ENCODE measurements at places on chromosomes 6 and 20.

GRCh38 chr20:51541189-51542032 lies 1.1 kb downstream of the NFATC2 start:
- peak; percentile 80 for DNase-seq

DNA sequence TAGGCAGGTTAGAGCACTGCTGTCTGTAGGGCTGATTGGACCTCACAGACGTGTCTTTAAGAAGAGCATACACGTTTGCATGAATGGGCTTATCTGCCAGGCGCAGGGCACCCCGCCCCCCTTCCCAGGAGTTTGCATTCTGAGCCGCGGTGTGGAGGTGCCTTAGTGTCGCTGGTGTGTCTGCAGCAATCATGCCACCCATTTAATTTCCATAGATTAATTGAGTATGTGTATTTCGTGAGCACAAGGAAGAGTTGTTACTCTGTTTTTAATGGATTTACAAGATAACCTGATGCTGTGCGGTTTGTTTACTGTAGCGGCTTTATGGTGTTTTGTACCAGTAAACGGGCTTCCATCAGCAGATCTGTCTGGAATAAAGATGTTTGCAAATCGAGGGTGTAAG lies 107.7 kb downstream of the ZDHHC14 start:
- no peak for DNase-seq

DNA sequence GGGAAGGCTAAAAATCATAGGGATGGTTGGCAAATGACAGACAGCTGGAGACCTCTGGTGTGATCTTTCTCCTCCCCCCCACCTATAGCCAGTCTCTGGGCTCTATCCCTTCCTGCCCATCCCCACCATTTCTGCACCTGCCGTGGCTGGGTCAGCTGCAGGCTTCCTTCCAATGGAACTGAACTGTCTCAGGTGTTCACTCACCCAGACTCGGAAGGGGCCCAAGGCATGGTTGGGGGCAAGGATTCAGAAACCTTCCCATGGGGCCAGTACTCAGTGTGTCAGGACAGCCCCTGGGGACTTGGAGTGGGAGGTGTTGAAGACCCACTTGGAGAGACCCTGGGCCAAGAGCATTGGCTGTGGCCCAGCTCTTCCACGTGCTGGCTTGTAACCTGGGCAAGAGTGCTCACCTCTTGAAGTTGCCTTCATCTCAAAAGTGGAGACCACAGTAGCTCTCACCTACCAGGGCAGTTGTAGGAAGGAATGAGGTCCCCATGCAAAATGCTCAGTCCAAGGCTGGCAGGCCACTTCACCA lies 1.7 kb upstream of the PHACTR3 start:
- no peak for DNase-seq

DNA sequence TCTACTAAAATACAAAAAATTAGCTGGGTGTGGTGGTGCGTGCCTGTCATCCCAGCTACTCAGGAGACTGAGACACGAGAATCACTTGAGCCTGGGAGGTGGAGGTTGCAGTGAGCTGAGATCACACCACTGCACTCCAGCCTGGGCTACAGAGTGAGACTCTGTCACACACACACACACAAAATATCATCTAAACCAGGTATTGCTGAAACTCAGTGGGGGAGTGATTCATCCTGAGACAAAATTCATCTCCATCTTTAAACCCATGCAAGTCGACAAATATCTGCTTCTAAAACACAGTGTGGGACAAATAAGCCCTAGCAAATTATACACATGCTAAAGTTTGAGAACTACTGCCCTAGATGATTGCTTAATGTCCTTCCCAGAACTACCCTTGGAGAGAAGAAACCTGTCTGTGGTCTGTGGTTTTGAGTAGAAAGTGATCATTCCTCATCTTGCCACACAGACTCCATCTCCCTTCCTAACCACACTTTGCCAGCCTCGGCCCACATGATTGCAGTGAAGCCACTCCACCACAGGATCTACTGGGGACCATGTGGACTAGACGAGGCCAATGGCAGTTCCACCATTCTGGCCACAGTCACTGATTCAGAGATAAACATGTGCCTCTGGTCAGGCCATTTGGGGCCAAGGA lies 130.3 kb downstream of the OPRM1 start:
- no peak for DNase-seq

- no peak for DNase-seq
Observed at GRCh38 chr20:58072695-58073671, 155.5 kb downstream of the ANKRD60 start.

GRCh38 chr6:80182308-80182707 lies 75.8 kb downstream of the BCKDHB start:
- DNase-seq, result peak; percentile 85

- DNase-seq, result peak; percentile 64
Observed at GRCh38 chr20:2822073-2822472, 5.9 kb downstream of the TMEM239 start.

GRCh38 chr20:10040070-10040975 lies 5.5 kb downstream of the ANKEF1 start:
- DNase-seq, result peak; percentile 85

DNA sequence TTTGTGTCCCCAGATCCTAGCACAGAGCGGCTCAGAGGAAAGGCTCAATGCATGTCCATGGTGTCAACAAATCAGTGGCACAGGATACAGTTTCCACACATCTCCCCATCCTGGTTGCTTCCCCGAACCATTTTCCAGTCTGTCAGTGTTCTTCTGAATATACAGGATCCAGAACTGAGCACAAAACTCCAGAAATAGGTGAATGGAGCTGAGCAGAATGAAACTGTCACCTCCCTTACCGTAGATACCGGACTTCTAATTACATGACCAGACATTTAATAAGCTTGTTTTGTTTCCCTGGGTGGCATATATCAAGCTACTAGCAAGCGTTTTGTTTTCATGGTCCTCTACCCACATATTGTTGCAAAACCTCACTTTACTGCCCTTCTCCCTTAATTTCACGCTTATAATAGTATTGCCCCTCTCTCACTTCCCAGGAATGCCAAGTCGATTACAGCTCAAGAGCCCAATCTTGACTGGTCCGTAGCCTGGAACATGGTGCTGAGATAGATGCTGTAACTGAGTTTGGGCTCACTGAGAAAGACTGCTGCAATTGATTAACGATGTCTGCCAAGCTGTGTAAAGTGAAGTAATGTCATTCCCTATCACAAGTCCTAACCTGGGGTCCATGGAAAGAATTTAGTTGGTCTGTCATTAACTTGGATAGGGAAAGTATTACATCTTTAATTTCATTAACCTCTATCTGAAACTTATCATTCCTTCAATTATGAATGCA lies 12.0 kb upstream of the SCRT2 start:
- no peak for DNase-seq

DNA sequence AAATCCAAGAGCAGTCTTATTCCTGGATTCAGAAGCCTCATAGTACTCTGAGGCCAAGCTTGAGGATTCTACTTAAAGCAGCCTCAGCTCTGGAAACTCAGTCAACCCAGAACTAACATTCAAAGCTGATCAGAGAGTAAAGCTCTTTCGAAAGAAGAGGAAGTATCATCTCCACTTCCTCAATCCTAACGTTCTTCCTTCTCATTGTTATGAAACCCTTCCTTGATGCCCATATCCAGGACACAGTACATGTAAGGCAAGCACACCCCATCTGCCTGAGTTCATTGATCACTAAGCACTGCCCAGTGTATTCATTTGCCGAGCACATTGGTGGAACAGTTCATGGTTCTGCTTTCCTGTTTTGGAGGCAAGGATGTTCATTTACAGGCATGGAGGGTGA lies at the start of gene IPCEF1:
Gene IPCEF1, minus strand, starts transcription at position 114 of the 400 bp plus-strand sequence. CDS start 90,856 bp downstream, outside the sequence.
- no peak for DNase-seq

GRCh38 chr6:7911345-7911725 lies 747 bp upstream of the TXNDC5 start:
- DNase-seq, result no peak

- DNase-seq, result no peak
Observed at GRCh38 chr6:17237246-17237645, 43.9 kb upstream of the RBM24 start.

DNA sequence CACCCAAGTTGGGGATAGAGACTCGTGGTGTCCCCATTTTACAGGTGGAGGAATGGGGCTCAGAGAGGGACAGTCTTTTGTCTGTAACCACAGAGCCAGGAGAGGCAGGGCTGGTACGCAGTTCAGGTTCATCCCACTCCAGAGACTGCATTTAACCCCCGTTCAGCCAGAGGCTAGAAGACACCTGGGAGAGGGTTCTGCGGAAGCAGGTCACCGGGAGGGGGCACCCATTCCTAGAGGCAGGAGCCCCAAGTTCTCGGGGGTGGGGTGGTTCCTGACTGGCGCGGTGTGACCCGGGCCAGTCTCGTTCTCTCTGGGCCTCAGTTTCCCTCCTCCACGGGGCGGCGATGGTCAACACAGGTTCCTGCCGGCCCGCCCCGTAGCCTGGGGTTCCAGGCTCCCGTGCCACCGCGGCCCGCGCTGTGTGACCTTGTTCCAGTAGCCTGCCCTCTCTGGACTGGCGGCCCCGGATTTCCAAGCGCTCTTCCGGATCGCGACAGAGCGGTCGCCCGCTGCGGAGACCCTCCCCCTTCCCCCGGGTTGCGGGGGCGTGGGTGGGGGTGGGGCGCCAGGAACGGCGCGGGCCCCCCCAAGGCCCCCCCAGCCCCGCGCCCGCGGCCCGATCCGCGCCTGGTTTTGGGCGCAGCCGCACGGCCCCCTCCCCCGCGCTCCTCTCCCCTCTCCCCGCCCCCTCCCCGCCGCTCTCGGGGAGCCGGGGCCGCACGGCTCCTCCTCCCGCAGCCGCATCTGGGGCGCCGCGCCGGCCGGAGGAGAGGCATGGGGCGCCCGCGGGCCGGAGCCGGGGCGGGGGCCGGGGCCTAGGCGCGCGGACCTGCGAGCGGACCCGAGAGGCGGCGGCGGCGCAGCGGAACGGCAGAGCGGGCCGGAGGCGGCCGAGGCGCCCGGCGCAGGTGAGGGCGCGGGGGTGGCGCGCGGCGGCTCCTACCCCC lies at the start of gene DLGAP4:
Gene DLGAP4, plus strand, starts transcription at position 738 of the 950 bp plus-strand sequence. CDS start 125,379 bp downstream, outside the sequence.
- DNase-seq, result no peak

- DNase-seq, result no peak
Observed at GRCh38 chr20:2544211-2544610, 7.8 kb downstream of the TMC2 start.

DNA sequence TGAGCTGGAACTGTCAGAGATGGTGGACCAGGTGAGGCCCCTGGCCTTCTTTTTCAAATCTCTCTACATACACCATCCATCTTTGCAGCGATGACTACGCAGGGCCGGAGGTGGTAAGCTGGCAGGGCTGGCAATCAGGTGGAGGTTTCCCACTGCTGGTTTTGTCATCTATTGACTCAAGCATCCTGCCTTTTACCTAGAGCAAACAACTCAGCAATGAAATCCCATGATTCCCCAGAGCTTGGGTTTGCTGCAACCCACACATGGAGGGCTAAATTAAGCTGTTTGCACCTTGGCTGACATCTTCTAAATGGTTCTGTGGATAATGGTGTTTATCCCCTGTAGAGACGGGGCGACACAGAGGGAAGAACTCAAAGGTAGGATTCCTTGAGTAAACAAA lies 170.2 kb downstream of the SCP2D1 start:
- no peak for DNase-seq

DNA sequence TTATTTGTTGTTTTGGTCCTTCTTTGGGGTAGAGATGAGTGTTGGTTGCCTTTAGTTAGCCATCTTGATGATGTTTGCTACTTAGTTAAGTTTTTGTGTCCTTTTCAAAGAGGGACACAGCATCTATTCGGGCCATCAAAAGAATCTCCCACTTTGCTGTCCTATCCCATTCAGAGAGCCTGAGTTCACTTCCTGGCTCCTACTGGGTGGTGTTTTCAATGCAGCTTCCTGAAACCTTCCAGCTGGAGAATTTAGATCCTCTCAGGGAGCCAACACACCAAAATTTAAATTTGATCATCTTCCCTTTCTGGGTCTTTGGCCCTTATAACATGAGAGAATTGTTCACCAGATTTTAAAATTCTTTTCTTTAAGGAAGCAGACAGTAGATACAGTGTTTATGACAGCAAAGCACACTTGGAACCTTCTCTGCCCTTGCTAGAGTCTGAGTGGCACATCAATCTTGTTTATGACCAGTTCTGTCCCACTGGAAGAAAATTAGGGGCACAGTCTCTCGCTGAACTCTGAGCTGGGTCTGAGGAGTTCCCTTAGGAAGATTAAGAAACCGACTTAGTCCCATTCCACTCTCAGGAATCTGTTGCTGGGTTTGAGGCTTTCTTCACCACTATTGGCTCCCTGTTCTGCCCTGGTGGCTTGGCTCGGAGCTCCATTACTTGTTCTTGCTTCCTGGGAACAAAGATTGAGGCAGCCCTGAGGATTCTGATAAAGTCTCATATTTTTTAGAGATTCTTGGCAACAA lies 115.5 kb downstream of the CCDC170 start:
- no peak for DNase-seq

GRCh38 chr6:169367507-169367906 lies 113.9 kb upstream of the THBS2 start:
- DNase-seq, result no peak

DNA sequence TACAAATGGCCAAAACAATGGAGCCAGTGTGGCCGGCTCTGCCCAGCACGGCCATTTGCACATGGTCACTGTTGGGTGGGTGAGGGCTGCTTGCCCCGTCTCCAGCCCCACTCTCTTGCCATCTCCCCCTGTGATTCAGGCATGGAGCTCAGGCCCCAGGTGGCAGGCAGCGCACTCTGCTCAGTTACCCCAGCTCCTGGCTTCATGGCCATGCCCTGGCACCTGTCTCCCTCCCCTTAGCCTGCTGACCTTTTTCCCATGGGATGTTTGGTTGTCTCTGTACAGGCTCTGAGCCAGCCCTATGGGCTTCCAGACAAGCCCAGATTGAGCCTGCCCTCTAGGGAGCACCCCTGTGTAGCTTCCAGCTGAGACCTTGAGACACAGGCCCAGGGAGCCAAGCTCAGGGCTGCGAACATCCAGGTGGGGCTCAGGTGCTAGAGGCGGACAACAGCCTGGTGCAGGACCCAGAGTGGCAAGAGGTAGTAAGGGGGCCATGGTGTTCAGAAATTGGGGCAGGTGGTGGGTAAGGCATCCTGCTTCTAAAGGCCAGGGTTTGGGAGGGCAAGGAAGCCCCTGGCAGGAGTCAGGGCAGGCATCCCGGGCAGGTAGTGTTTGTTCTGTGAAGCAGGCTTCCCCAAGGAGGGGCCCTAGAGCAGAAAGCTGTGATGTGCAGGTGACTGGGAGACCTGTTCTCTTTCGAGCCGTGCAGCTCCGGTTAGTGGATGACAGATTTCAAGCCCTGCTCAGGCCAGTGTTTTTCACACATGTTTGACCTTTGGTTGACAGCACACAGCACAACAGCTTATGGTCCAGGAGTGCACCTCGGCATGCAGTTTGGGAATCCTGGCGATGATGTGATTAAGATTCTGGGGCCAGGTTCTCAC lies 17.7 kb downstream of the SYNJ2 start:
- DNase-seq, result no peak

GRCh38 chr6:75204217-75204958 lies 1.5 kb downstream of the COL12A1 start:
- peak; percentile 95 for DNase-seq

- DNase-seq, result no peak
Observed at GRCh38 chr6:169807699-169808607, 56.5 kb downstream of the ERMARD start.

DNA sequence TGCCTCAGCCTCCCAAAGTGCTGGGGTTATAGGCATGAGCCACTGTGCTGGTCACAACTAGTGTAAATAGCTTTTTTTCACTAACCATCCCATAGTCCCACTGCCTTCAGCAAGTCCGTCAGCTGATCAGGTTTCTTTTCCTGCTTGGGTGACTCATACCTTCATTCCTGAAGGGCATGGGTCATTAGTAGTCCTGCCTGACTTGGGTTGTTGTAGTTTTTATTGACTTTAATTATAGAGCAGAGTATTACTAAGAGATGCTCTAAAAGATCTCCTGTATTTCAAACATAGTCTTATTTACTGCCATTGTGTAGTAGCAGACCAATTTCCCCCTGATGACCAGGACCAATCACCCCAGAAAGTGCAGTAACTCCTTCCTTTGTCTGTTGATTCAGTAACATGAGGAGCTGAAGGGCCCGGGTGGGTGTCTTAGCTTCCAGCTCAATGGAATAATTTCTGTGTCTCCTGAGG lies 25.8 kb downstream of the HLA-C start:
- DNase-seq, result peak; percentile 62

Measured in fibroblast of skin of right biceps (primary cell).